ENCODE measurements at places on chromosomes 4 and X.

- DNase-seq, result no peak
Measured at GRCh38 chr4:150164055-150164454, 85.8 kb downstream of the DCLK2 start.

GRCh38 chrX:39577985-39578869, 519.5 kb downstream of the BCOR start:
- no peak for DNase-seq

DNA sequence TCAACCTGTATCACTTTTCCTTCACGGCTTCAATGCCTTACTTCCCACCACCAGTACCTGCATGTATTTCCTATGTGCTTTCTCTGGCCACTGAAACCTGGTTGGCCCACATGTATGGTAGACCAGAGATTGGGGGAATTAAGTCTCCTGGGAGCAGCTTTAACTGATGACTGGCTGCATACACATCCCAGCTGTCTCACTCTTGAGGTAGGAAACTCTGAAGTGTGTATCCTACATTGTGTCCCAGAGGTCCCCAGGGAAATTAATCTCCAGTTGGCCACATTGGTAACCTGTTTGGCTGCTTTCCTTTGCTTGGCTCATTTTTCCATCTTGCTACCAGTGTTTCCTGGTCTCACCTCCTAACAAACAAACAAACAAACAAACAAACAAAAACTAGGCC, 124.4 kb downstream of the ZNF827 start:
- DNase-seq, result no peak

DNA sequence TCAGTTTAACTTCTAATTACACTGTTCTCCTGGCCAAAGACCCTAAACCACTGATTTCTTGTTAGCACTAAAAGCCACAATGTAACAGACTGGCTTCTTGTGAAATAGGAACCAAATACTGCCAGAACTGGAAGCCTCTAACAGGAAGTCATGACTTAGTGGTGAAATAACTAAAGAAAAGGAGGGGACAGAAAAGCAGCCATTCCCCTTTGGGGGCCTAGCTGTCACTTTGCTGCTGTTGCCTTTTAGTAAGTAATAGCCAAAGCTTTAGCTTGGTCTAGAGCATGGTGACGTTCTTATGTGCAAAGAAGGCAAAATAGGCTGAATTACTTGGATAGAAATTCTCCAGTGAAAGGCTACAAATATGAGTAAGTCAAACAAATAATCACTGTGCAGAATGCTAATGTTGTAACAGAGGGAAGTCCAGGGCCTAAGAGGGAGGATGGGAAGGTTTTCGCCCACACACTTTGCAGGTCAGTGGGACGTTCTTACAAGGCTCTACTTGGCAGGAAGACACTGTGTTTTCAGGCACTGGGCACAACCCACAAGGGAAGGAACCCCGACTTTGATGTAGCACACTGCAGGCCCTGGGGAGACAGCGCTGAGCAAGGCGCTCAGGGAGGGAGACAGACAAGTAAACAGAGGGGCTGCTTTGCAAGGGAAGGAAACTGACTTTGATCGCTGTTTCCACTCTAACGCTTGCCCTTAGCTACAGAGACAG, 16.7 kb downstream of the GAB3 start:
- DNase-seq, result no peak

DNA sequence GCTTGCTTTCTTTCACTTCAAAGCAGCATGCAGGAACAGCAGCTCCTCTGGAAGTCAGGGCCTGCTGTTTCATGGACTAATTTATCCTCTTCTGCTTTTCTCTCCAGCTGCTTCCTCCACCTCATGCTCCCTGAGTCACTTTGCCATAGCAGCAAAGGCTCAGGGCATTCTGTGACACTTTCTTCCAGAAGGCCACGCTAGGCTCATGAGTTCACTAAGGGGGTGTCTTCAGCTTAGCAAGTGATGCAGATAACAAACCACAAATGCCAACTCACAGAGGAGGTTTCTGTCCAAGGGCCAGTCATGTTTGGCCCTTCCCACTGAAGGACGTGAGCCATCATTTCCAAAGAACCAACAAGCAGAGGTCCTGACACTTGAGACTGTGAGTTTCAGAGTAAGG, 200.2 kb downstream of the ADGRA3 start:
- no peak for DNase-seq

GRCh38 chr4:41160856-41161255, 53.5 kb downstream of the APBB2 start:
- no peak for DNase-seq

DNA sequence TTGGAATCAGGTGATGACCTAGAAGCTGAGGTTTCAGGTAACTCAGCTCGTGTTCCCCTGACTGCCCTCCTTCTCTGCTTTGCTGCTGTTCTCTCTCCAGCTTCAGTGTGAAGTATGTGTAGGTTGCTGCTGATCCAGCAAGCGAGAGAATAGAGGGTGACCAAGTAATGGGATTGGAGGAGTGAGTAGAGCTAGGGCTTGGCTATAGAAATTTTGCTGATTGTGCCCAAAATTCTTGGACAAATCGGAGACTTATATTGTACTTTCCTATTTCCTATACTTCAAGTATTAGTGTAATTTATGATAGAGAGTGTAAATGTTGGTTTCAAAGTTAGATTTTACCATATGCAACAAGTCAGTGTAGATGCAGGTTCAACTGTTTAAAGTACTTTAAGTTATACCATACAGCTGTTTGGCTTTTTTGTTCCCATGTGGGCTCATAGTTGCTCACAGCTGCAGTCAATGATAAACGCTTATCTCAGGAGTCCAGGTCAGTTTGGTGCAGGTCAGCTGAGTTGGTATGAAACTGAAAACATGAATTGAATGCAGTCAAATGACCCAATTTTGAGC, 48.0 kb downstream of the RAPGEF2 start:
- DNase-seq, result no peak

DNA sequence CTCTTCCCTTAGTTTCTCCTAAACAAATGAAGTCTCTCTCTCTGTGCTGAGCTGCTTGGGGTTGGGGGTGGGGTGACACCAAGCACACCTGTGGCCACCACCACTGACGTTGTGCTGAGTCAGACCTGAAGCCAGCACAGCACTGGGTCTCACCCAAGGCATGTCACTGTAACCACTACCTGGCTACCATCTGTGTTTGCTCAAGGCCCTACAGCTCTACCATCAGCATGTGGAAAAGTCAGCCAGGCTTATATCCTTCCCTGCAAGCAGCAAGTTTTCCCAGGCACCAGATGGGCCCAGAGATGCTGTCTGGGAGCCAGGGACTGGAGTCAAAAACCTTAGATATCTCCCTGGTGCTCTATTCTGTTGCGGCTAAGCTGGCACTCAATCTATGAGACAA, 6.9 kb downstream of the CXCL10 start:
- DNase-seq, result no peak

DNA sequence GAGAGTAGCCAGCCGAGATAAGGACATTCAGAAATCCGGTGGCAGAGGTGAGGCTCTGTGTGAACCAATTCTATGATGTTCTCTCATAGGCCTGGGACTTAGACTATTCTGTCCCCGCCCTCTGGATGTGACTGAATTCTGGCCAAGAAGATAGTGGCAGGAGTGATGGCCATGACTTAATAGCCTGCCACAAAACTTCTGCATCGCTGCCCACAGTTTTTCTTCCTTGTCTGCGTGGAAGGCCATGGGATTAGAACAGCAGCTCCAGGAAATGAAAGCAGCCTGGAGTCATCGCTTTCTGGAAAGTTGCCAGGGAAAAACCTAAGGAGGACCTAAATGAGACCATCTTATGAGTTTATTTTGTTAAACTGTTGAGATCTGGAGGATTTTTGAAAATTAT, 134.7 kb downstream of the F11 start:
- DNase-seq, result no peak

GRCh38 chrX:40530509-40530908, 50.3 kb upstream of the ATP6AP2 start:
- no peak for DNase-seq

GRCh38 chr4:110614976-110615352, 7.9 kb downstream of the PITX2 start:
- no peak for DNase-seq

DNA sequence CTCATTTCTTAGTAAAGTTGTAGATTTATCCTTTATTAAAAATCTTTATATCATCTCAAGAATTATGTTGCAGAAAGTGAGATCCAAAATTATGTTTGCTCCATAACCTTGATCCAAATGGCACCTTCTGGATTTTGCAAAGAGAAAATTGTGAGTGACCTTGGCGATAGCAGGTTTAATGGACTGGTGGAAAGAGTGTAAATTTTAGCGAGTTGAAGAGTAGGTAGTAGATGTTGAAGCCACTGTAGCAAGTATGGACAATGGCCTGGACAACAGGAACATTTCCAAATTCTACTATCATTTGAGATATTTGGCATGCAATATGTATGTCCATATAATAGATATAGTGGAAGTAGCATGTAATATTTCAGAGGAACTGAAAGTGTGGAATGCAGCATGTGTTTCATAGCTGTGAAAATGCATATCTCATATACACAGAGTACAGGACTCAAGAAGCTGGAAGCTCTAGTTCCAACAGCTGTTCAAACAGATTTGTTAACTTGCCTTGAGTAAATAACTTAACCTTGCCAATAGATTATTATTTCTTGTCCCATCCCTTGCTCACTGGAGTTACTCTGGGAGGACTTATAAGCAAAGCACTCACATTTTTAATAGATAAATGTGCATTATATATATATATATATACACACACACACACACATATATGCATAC, 152.5 kb upstream of the TLL1 start:
- no peak for DNase-seq

GRCh38 chrX:96440941-96441340, 243.7 kb upstream of the DIAPH2 start:
- no peak for DNase-seq

- no peak for DNase-seq
Measured at GRCh38 chr4:75683482-75684155, 10.4 kb upstream of the G3BP2 start.

- DNase-seq, result no peak
Measured at GRCh38 chrX:22666441-22666840, 333.3 kb upstream of the DDX53 start.

DNA sequence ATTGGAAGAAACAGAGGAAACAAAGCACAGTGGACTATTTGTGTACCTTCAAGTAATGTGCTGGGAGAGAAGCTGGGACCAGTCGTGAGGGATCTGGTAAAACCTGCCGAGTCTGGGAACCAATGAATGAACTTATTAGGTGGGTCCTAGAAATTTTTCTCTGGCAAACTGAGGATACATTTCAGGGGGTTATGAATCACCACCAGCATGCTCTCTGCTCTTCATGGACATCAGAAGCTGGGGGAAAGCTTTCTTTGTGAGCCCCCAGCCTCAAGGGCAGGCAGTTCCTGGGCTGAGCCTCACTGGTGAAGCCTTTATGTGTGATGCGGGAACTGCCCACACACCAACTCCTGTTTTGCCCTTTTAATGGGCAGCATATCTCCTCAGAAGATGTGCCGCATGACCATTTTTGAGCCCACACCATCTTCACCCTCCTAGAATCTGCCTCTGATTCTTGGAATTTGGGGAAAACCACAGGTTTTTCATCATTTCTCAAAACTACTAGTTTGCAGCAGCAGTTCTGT, 95.4 kb upstream of the ENPP6 start:
- no peak for DNase-seq

GRCh38 chrX:136627409-136627808, 20.5 kb upstream of the CD40LG start:
- DNase-seq, result no peak

DNA sequence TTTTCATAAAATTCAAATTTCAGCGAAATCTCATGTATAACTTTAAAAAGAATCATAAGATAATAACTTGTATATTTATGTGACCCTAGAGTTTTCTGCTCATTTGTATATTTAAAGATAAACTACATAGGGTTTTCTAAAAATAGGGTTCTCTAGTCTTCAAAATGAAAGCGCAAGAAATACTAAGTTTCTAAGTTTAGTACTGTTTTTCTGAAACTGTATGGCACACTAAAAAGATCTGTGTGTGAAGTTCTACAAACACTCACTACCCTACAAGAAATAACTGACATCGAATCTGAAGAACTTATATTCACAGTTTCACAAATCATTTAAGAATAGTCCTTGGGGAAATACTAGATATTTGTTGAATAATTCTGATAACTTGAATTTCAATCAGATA, 38.7 kb upstream of the NDST4 start:
- no peak for DNase-seq

GRCh38 chrX:13048280-13048679, 3.9 kb upstream of the FAM9C start:
- DNase-seq, result no peak

- no peak for DNase-seq
Measured at GRCh38 chr4:94477227-94477626, 25.5 kb downstream of the PDLIM5 start.

GRCh38 chr4:26199596-26199995, 121.2 kb upstream of the RBPJ start:
- no peak for DNase-seq

GRCh38 chr4:34412911-34413310, 1831.4 kb downstream of the ARAP2 start:
- DNase-seq, result no peak

DNA sequence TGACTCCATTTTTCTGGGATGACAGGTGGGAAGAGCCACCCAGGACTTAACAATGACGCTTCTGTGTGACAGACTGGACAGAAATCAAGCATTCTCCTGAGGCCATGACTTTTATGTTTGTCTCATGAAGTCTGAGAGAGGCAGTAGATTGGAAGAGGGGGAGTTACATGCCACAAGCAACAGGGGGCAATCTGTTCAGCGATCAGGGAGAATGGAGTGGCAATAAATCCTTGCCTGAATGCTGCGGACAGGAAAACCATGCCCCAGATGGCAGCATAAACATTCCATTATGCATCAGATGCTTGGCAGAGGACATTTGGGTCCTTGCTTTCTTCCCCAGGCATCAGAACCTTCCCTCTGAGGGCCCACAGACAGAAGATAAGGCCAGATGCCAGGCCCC, 312.4 kb upstream of the DIPK2B start:
- DNase-seq, result no peak

GRCh38 chrX:42248226-42248625, 324.9 kb upstream of the CASK start:
- DNase-seq, result no peak

DNA sequence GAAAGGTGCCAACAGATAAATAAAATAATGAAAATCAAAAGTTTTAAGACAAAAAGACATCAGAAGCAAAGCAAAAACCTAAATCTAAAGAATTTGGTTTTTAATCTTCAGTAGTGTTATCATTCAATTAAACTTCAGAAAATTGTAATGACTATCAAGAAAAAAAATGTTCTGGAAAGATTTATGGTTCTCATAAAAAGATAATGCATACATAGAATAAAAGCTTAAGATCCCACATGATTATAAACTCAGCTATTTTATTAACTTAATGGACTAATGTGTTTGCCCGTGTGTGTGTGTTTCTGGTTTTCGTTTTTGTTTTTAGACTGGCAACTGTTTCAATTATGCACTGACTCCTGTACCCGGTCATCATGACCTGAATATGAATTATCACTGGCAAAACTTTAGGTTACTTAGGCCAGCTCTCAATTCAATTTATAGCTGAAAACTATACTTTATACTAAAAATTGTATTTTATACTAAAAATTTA, 217.5 kb upstream of the DKK2 start:
- no peak for DNase-seq
